Right kidney (tissue), 9 donors: ENCODE measurements at places on chromosomes 6 and 20.

GRCh38 chr6:145161501-145161900 lies 573.8 kb downstream of the EPM2A start:
- DNase-seq = no peak

DNA sequence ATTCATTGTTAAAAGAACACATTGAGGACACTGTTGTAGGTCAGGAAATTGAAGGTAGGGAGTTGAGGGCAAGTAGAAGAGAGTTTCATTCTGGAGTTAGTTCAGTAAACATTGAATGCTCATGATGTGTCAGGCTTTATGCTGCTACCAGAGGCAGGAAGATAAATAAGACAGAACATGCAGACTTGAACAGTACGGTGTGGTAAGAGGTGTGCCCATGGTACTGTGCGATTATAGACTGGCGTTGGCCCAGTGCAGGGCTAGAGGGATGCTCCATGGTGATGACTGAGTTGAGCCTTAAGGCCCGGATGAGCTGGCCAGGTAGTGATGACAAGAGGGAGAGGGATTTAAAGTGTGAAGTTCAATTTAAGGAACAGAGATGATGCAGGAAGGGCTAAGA lies 50.8 kb downstream of the CARMIL1 start:
- DNase-seq = no peak

DNA sequence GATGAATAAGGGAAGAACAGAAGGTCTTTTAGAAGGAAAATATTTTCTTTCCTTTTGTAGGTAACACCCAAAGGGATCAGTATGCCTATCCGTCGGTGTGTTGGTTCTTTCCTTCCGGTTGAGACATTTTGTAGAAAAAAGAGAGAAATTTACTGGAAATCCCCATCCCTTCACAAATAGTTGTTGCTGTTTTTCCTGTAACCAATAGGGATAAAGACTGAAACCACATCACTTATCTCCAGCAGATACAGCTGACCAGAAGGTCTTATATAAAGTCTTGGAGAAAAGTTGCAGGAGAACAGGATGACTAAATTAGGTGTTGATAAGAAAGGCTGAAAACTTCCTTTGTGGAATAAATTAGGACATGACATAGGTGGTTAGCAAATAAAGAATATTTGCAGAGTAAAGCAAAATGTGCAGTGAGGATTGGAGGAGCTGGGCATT lies 14.8 kb upstream of the HLA-DRB1 start:
- no peak for DNase-seq

DNA sequence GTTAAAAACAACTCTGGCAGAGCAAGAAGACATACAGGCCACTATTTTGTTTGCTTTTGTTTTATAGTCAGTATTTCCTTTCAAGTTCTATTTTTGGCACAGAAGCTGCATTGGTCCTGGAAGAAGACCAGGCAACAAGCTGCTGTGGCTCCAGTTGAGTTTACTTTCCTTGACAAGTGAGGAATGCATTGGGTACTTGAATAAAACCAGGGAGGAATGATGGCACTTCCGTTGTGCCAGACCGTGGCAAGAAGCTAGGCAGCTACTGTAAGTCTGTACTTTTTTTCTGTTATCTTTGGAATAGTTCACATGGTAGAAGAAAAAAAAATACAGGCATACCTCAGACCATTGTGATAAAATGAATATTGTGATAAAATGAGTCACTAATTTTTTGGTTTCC lies 66.3 kb downstream of the NCOA3 start:
- DNase-seq = no peak

GRCh38 chr20:48758206-48758820 lies 69.5 kb downstream of the PREX1 start:
- no peak for DNase-seq

- DNase-seq = no peak
These were observed 83.9 kb upstream of the LGSN start for GRCh38 chr6:63403725-63404124.

DNA sequence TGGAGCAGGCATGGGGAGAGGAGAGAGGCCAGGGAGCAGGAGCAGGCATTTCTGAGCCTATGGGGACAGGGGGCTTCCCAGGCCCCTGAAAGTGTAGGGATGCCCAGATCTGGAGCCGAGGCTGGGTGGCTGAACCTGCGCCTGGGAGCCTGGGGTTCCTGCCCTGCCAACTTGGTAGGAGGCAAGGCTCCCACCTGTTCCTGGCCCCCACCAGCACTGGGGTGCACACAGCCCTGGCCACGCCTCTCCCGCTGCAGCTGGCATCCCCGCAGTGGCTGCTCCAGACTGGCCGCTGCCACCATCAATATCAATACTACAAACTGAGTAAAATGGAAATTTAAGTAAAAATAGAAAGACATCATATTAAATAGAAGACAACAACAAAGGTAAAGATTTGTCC lies 684.9 kb upstream of the MAP3K7 start:
- no peak for DNase-seq
